ENCODE measurements at places on chromosomes 13 and 19.
A peak's percentile ranks its signal among the peaks of the same experiment; 100 is the strongest.

DNA sequence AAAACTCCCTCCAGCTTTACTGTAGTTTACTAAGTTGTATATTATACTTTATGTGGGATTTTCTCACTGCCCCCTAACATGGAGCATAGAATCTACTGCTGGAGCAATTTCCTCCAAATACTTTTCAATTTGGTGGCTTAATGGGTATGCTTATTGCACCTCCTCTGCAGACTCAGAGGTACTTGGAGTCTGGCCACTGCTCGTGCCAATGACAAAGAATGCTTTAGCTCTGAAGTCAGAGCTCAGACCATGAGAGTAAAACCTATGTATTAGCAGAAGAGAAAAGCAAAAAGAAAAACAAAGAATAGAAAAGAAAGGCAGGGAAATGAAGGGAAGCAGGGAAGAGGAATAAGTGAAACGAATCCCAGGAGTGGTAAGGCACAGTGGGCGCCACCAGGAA, 71.9 kb downstream of the SUCLA2 start:
- H3K36me3 ChIP-seq, result no peaks in the 10 kb centered on the region
- peaks cover 5% of the 10 kb centered on the region for H3K27me3 ChIP-seq
- DNase-seq, result no peak

GRCh38 chr13:43260999-43261398, 237.6 kb downstream of the DNAJC15 start:
- H3K27me3 ChIP-seq, result peaks cover 1% of the 10 kb centered on the region
- no peak overlapping the region for H3K4me3 ChIP-seq
- no peaks in the 10 kb centered on the region for H3K36me3 ChIP-seq
- H3K27ac ChIP-seq, result no peak overlapping the region

DNA sequence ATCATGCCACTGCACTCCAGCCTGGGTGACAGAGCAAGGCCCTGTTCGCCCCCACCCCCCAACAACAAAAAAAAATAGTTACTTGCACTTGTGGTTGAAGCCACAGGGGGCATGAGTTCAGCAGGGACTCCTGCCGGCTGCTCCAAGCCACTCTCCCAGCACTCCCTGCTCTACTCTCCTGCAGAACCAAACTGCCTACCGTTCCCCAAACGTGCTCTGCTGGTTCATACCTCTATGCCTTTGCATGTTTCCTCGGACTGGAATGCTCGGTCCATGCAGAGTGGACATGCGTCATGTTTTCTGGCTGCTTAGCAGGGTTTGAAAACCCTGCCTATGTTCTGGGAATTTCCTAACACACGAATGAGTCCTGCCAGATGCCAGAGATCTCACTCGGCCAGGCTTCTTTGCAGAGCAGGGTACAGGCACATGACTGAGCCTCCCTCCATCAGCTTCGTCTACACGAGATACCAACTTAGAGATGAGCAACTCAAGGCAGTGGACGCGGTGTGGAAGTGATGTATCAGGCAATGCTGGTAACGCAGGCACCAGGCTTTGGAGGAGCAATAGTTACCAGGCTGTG, 8.5 kb upstream of the SLC25A15 start:
- H3K4me1 ChIP-seq, result no peaks in the 10 kb centered on the region
- H3K27ac ChIP-seq, result no peak overlapping the region
- DNase-seq, result no peak
- no peaks in the 10 kb centered on the region for H3K36me3 ChIP-seq

DNA sequence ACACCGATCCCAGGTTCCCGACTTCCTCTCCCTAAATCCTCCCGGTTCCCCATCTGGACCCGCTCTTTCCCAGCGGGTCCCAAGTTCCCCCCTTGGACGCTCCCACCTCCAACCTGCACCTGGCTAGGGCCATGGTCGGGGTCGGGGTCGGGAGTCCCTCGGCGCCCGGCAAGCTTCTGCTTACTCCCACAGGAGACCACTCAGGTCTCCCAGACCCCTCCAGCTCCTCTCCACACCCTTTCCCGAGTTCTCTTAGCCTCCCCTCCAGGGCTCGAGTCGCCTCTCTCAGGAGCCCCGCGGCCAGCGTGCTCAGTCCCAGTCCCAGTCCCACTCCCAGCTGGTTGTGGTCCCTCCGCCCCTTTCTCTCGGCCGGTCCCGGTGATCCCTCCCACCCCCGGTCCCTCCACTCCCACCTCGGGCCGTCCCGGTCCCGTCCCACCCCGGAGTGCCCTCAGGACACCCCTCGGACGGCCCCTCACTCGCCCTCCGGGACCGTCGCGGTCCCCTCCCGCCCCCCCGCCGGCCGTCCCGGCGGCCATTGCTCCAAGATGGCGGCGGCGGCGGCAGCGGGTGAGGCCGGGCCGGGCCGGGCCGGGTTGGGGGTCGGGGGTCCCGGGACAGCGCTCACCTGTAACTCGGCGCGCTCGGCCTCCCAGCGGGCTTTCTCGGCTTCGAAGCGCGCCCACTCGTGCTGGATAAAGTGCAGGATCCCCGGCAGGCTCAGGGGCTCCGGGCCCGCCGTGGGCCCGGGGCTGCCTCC, at the start of gene FKRP:
TSS of gene FKRP (plus strand) at position 537 of the 760 bp plus-strand sequence. CDS start 9,394 bp downstream, outside the sequence.
- peaks cover 15% of the 10 kb centered on the region for H3K4me1 ChIP-seq
- H3K4me3 ChIP-seq, result peak within 1 kb of the TSS; percentile 93
- H3K36me3 ChIP-seq, result no peaks in the 10 kb centered on the region
- DNase-seq, result peak; percentile 64

GRCh38 chr13:47908197-47908902, 92.7 kb downstream of the SUCLA2 start:
- H3K36me3 ChIP-seq, result no peaks in the 10 kb centered on the region
- H3K27me3 ChIP-seq, result no peaks in the 10 kb centered on the region

GRCh38 chr19:16446724-16447368, 24.9 kb downstream of the EPS15L1 start:
- peaks cover 40% of the 10 kb centered on the region for H3K4me1 ChIP-seq
- H3K36me3 ChIP-seq, result no peaks in the 10 kb centered on the region
- peak overlapping the region; percentile 17 for H3K27ac ChIP-seq
- H3K27me3 ChIP-seq, result peaks cover 6% of the 10 kb centered on the region
- no peak for DNase-seq
